ENCODE measurements at places on chromosomes 4 and X.

DNA sequence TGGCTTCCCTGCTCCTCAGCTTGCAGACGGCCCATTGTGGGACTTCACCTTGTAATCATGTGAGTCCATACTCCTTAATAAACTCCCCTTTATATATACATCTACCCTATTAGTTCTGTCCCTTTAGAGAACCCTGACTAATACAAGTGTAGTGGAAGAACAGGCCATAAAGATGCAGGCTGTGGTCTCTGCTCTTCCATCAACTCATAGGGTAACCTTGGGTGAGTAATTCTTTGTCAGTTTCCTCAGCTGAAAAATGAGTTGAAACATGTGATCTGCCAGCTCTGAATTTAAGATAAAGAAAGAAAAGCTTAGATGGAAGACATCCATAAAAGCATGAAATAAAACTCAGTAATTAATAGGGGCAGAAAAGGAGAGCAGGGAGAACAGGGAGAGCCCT is 103.6 kb downstream of the ENOX2 start:
- DNase-seq: no peak

DNA sequence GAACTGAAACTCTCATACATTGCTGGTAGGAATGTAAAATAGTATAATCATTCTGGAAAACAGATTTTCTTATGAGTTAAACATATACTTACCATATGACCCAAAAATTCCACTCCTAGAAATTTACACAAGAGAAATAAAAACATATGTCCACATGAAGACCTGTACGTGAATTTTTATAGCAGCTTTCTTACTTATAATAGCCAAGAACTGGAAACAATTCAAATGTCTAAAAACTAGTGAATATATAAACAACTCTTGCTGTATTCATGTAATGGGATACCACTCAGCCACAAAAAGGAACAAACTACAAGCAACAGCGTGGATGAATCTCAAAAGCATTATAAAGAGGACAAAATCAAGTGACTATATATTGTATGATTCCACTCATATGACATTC is 27.5 kb downstream of the TMEM156 start:
- DNase-seq: no peak

DNA sequence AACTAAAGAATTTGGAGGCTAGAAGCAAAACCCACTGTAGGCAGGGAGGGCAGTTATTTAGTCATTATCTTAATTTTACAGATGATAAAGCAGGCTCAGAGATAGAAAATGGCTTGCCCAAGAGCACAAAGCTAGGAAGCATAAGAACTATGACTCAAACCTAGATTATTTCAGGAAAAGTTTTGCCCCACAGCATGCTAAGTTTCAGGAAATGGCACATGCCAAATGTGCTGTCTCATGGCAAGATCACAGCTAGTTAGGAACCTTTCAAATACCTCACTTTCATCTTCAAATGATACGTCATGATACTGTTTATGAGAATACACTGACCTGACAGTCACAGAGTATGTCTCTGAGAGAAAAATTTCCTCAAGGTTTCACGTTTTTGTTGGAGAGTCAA is 78.5 kb upstream of the SPANXC start:
- DNase-seq: no peak

DNA sequence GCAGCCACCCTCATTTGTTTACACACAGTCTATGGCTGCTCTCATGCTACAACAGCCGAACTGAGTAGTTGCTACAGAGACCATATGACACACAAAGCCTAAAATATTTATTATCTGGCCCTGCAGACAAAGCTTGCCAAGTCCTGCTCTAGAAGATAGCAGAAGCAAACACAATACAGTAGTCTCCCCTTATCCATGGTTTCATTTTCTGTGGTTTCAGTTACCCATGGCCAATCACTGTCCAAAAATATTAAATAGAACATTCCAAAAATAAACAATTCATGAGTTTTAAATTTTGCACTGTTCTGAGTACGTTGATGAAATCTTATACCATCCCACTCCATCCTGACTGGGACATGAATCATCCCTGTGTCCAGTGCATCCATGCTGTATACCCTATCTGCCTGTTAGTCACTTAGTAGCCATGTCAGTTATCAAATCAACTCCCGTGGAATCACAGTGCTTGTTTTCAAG is 40.2 kb upstream of the ZNF81 start:
- no peak for DNase-seq

DNA sequence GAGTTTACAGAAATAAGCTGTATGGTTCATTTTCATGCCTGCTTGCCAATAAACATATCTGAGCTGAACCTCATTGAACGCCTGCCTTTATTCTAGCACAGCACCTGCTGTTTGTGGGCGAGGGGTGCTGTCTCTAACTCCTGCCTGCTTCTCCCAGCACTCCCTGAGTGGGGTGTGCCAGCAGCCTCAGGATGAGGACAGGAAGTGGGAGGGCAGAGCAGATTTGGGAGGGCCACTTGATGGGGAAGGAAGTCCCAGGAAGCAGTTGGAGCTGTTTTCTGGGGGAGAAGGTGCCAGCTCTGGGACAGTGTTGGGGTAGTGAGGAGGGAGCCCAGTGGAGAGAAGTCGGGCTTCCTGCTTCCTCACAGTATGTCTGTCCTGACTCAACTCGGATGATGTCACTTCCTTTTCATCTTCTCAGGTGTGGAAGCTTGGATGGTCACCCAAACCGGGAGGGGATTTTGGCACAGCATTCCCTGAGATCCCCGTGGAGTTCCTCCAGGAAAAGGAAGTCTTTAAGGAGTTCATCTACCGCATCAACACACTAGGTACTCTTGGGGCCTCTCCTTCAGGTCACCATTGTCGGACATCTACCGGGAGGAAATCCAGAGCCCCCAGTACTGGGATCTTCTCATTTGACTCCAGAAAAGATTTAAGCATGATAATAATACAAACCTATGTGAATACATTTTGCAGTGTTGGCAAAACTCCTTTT is 29.0 kb upstream of the MSANTD1 start:
- DNase-seq: no peak

- no peak for DNase-seq
These were observed 76.8 kb downstream of the PPP2R2C start for GRCh38 chr4:6395466-6396228.

- no peak for DNase-seq
These were observed 30.8 kb downstream of the MND1 start for GRCh38 chr4:153375303-153375702.

GRCh38 chrX:118189628-118190027 is 73.0 kb upstream of the KLHL13 start:
- peak; percentile 44 for DNase-seq

DNA sequence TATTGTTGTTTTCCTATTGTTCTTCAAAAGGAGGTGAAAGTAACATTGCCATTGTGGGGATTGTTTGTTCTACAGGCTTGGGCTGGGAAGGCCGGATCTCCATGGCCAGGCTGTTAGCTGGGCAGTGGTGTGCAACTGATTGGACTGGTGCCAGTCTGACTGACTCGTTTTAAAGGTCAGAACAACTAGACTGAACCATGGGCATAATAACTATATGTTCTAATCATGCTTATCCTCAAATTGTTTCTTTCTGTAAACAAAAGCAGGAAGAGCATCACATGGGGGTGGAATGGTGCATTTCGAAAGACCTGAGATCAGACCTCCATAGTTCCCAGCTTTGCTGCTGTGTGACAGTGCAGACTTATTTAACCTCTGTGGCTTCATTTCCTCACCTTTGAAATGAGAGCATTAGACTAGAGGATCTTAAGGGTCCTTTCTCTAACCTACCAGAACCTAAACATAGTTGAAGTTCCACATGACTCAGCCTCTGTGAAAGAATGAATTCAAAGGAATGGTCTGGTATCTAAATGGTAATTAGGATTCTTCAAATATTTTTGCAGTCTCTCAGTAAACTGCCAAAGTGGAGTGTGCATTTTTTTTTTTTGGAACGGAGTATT is 66.7 kb upstream of the PGRMC2 start:
- DNase-seq: no peak

DNA sequence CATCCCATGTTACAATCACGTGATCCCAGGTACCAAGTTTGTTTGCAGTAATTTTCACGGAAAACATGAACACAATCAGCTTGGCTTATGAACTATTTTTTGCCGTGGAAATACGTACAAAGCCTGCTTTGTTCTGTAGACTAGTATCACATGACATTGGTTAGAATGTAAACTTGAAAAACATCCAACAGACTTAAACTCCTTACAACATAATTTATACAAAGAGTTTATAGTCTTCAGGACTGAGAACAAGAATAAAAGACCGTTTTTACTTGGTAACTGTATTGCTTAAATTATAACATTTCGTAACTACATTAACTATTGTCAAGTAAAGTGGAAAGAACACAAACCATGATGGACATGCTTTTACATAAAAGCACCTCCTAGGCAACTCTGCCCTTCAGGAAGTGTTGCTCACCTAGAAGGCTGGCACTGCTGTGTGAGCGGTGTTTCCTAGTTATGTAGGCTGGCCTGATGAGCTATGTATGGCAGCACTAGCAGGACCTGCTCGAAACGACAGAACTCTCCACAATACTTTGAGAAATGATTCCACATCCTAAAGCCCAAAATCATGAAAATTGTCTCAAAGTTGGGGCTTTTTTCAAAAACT is 41.8 kb upstream of the WDR1 start:
- no peak for DNase-seq

DNA sequence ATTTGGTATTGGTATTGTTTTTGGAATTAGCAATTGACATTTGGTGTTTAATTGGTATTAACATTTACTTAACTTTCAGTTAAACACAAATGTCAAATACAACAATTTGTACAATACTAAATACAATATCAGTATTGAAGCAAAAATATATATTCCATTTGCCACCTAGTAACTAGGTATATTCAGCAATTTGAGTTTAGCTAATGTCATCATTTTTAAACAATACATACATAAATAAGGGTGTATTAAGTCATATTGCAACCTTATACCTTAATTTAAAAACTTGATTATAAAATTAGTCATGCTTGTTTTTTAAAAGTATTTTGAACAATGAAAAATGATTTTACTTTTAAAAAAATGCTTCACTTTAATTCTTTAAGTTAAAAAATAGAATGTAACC is 53.3 kb downstream of the FBXO8 start:
- DNase-seq: no peak

GRCh38 chrX:50913520-50913919 is 3.0 kb downstream of the BMP15 start:
- DNase-seq: no peak

DNA sequence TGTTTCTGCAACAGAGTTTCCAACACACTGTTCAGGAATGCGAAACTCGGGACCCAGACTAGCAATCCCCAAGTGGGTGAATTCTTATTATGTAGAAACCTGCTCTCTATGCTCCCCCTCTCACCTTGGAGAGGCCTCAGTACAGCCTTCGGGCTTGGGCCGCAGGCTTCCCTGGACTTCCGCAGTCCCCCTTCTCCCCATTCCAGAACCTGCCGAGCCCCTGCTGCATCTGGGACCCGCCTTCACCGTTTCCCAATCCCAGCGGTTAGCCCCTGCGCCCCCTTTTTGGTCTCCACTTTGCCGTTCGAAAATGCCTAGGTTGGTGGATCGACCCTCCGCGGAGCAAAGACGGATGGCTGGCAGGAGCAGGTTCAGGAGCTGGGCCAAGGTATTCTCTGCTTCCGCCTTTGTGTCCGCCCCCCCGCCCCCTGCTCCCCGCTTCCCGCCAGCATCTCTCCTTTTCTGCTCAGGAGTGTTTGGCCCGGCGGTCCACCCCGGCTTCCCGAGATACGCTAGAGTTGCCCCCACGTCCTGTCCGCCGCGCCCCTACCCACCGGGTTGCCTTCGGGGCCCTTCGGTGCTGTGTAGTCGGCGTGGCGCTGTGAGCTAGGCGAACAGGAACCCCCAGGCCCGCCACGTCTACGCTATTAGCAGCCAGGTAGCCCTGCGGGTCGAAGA is 11.5 kb downstream of the HAND2 start:
- peak; percentile 74 for DNase-seq

DNA sequence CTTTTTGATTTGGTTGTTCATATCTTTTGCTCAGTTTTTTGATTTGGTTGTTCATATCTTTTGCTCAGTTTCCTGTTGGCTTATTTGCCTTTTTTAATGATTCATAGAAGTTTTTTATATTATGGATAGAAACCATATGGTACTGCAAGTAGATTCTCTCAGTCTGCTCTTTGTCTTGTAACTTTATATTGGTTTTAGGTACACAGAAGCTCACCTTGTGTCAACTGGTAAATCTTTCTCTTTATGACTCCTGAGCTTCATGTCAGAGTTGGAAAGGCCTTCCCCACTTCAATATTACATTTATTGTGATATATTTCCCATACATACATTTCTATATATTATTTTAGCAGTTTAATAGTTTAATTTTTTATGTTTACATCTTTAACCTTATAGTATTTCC is 8.2 kb upstream of the VGLL1 start:
- no peak for DNase-seq

All from endodermal cell (in vitro differentiated cells).